Lower lobe of right lung (tissue), 2 donors: ENCODE measurements at places on chromosomes 4 and X. TPM values are rescaled to one million over a fixed set of nuclear protein-coding genes. Genes with fewer than 3 reads are reported as not detected.

WDR17 gene
- total RNA-seq, result 5.6 TPM

DNA sequence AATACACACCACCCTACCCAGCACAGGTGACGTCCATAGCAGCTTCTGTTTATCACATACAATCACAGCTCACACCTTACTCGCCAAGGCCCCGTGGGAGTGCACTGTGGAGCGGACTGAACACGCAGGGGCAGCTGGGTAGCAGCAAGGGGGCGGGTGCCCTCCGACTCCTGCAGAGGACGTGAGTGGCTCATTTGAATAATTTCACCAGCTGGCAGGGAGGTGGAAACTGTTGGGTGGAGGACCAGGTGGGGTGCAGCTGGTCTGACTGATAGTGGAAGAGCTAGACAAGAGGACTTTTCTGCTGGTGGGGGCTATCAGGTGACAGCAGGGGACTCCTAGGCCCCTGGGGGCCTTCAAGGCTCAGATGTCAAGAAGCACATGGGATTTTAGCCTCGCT, 16.3 kb downstream of the MAN2B2 start:
- H3K27me3 ChIP-seq, result no peaks in the 10 kb centered on the region
- no peak overlapping the region for H3K27ac ChIP-seq
- no peak overlapping the region for H3K4me3 ChIP-seq
- no peaks in the 10 kb centered on the region for H3K4me1 ChIP-seq

- H3K36me3 ChIP-seq, result no peaks in the 10 kb centered on the region
- H3K4me3 ChIP-seq, result peak overlapping the region; percentile 44
- H3K27me3 ChIP-seq, result peaks cover 94% of the 10 kb centered on the region
- H3K27ac ChIP-seq, result no peak overlapping the region
Measured at GRCh38 chr4:4853371-4853823, 6.1 kb upstream of the MSX1 start.

- no peaks in the 10 kb centered on the region for H3K36me3 ChIP-seq
- H3K4me1 ChIP-seq, result no peaks in the 10 kb centered on the region
- no peaks in the 10 kb centered on the region for H3K27me3 ChIP-seq
- no peak overlapping the region for H3K27ac ChIP-seq
- H3K4me3 ChIP-seq, result no peak overlapping the region
- no peak for DNase-seq
Measured at GRCh38 chr4:115234405-115235093, 121.1 kb upstream of the NDST4 start.

SSX1 gene
- total RNA-seq, result not detected

DNA sequence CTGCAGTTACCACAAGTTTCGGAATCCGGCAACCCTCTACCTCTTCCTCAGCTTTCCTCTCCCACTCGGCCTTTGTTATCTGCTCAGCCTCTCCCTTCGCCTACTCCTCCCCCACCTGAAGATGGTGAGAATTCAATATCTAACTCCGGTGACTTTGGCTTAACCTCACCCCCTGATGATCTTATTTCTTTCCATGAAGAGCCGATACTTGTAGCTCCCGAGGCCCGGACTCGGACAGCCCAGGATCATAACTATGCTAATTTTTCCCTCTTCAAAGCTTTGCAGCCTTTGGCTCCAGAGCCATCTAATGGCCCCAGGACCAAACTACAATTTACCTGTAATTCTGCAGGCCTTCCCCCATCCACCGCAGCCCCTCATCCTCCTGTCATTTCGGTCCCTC, 32.0 kb upstream of the MGST2 start:
- H3K27me3 ChIP-seq, result no peaks in the 10 kb centered on the region
- H3K4me3 ChIP-seq, result peak overlapping the region; percentile 23
- H3K36me3 ChIP-seq, result no peaks in the 10 kb centered on the region
- H3K27ac ChIP-seq, result no peak overlapping the region
- H3K4me1 ChIP-seq, result no peaks in the 10 kb centered on the region

KCNIP4 gene
- not detected for total RNA-seq

DNA sequence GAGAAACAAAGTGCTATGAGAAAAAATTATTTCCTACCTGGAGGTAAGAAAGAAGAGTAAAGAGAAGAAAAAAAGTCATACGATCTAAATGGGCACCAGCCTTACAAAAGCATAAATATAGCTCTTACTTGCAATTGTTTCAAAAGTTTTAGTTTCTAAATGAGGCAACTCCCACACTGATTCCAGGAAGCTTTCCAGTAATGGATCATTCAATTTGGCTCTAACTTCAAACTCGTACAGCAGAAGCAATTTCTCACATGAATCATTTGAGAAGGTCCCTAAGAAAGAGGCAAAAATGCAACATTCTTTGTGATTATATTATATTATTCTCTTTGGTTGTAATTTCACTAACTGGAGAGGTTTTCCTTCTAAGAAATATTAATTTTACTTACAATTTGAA, 109.9 kb downstream of the DLG3 start:
- no peak overlapping the region for H3K27ac ChIP-seq
- no peaks in the 10 kb centered on the region for H3K36me3 ChIP-seq
- no peaks in the 10 kb centered on the region for H3K4me1 ChIP-seq
- no peak overlapping the region for H3K4me3 ChIP-seq
- H3K27me3 ChIP-seq, result no peaks in the 10 kb centered on the region

GRCh38 chr4:22574880-22575279, 59.0 kb upstream of the ADGRA3 start:
- DNase-seq, result no peak
- H3K4me3 ChIP-seq, result no peak overlapping the region
- H3K36me3 ChIP-seq, result no peaks in the 10 kb centered on the region

- H3K36me3 ChIP-seq, result no peaks in the 10 kb centered on the region
- no peaks in the 10 kb centered on the region for H3K27me3 ChIP-seq
- H3K4me1 ChIP-seq, result peaks cover 25% of the 10 kb centered on the region
- no peak overlapping the region for H3K27ac ChIP-seq
- no peak for DNase-seq
Measured at GRCh38 chr4:101304916-101305315, 42.4 kb downstream of the PPP3CA start.

ZCCHC12 gene
- not detected for total RNA-seq

- no peaks in the 10 kb centered on the region for H3K36me3 ChIP-seq
- no peak overlapping the region for H3K27ac ChIP-seq
- no peaks in the 10 kb centered on the region for H3K27me3 ChIP-seq
- H3K4me1 ChIP-seq, result no peaks in the 10 kb centered on the region
- H3K4me3 ChIP-seq, result no peak overlapping the region
Measured at GRCh38 chr4:55578341-55579010, 13.6 kb downstream of the PDCL2 start.

NCAPG gene
- 2.2 TPM for total RNA-seq

ETDB gene
- total RNA-seq, result not detected

GRCh38 chrX:69218407-69218997, 53.2 kb upstream of the PJA1 start:
- H3K36me3 ChIP-seq, result no peaks in the 10 kb centered on the region
- DNase-seq, result no peak
- H3K4me1 ChIP-seq, result peaks cover 5% of the 10 kb centered on the region
- H3K4me3 ChIP-seq, result no peak overlapping the region

DNA sequence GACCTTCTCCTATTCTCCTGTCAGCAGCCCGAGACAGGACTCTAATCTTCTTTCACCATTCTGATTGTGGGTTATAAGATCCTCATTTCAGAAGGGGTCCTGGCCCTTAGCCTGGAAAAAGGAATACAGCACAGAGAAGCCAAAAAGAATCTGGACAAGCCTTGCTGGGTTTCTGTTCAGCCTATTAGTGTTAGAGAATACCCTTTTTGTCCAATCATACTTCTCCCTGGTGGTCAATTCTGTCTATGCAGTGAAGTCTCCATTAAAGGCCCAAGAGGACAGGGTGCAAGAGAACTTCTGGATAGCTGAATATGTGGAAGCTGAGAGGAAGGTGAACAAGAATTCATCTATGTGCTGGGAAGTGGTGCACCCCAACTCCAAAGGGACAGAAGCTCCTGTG, 105.7 kb upstream of the AGA start:
- no peaks in the 10 kb centered on the region for H3K27me3 ChIP-seq
- H3K27ac ChIP-seq, result no peak overlapping the region
- H3K36me3 ChIP-seq, result no peaks in the 10 kb centered on the region
- H3K4me3 ChIP-seq, result no peak overlapping the region
- no peaks in the 10 kb centered on the region for H3K4me1 ChIP-seq

DNA sequence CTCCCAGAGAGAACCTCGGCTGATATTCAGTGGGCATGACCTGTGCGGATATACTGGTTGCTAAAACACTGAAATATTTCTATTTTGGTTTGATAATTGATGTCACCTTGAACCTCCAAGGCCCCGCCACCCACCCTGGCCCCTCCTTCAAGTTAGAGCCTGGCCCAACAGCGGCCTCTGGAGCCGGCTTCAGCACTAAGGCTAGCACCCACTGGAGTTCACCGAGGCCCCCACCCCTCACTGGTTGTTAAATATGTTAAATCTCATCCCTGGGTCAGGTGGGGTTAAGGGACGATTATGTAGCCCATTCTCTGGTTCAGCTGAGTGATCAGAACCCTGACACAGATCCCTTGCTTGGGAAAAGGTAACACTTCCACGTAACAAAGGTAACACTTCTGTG, 24.3 kb downstream of the SEL1L3 start:
- peaks cover 11% of the 10 kb centered on the region for H3K4me1 ChIP-seq
- no peaks in the 10 kb centered on the region for H3K27me3 ChIP-seq
- no peak overlapping the region for H3K4me3 ChIP-seq
- no peaks in the 10 kb centered on the region for H3K36me3 ChIP-seq

SPATA4 gene
- total RNA-seq, result 1.2 TPM

DNA sequence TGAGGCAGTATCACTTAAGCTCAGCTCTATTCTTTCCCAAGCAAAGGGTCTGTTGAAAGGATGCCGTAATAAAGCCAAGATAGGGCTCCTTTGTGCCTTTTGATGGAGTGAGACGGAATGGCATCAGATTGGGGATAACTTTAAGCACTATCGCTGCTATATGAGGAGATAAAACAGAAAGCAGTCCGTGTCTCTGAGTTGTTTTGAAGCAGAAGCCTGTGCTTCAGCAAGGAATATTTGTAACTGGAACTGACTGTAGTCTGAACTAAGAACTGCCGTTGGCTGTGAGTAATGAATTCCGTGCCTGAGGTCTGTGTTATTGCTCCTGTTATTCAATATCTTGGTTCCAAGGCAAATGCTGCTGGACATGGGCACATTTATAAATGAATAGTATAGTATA, 297.4 kb downstream of the ANKRD50 start:
- no peaks in the 10 kb centered on the region for H3K36me3 ChIP-seq
- no peak overlapping the region for H3K27ac ChIP-seq
- no peak for DNase-seq
- H3K4me1 ChIP-seq, result no peaks in the 10 kb centered on the region
- H3K27me3 ChIP-seq, result no peaks in the 10 kb centered on the region

GAGE12G gene
- not detected for total RNA-seq

DNA sequence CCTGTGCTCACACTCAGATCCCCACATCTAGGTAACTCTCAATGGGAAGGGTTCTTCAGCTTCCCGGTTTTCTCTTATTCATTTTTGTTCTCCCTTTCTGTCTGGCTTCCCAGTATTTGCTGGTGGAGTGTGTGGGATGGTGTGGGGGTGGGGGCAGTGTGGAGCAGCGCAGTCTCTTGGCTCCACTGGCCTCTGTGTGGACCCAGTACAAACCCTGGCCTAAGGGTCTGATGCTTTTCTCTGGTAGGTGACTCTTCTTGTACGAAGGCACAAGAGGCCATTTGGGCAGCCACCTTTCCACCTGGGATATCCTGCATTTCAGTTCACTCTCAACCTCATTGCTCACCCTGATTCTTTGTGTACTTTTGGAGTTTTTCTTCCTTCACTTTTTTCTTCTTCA, 71.3 kb downstream of the NBDY start:
- no peak overlapping the region for H3K27ac ChIP-seq
- no peaks in the 10 kb centered on the region for H3K27me3 ChIP-seq
- DNase-seq, result no peak

- H3K4me3 ChIP-seq, result peak overlapping the region; percentile 49
- H3K27ac ChIP-seq, result peak overlapping the region; percentile 44
- H3K27me3 ChIP-seq, result no peaks in the 10 kb centered on the region
- peaks cover 19% of the 10 kb centered on the region for H3K4me1 ChIP-seq
- peak; percentile 73 for DNase-seq
Measured at GRCh38 chr4:38062088-38062775, 102.0 kb downstream of the PTTG2 start.

GRCh38 chr4:86653237-86653865, 59.2 kb downstream of the PTPN13 start:
- H3K4me1 ChIP-seq, result no peaks in the 10 kb centered on the region
- no peak overlapping the region for H3K4me3 ChIP-seq
- no peaks in the 10 kb centered on the region for H3K27me3 ChIP-seq
- DNase-seq, result no peak
- H3K27ac ChIP-seq, result no peak overlapping the region
- no peaks in the 10 kb centered on the region for H3K36me3 ChIP-seq

GRCh38 chrX:5307416-5307815, 921.3 kb downstream of the NLGN4X start:
- DNase-seq, result no peak
- H3K4me1 ChIP-seq, result no peaks in the 10 kb centered on the region
- H3K4me3 ChIP-seq, result no peak overlapping the region
- H3K27ac ChIP-seq, result no peak overlapping the region
- no peaks in the 10 kb centered on the region for H3K27me3 ChIP-seq

DNA sequence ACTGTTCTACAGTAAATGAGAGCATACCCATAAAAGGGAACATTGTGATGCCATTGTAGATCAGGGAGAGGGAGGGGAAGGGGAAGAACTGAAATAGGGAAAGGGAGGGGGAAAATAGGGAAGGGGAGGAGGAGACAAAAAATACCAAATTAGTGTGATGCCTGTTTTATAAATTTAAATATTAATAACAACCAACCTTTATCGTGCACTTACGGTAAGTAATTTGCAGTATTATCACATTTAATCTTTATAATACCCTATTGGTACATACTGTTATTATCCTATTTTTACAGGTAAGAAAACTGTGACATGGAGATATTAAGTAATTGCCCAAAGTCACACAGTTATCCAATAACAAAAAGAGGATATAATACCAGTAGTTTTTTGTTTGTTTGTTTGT, 41.5 kb upstream of the DDX53 start:
- H3K27ac ChIP-seq, result no peak overlapping the region
- no peak for DNase-seq
- no peak overlapping the region for H3K4me3 ChIP-seq
- no peaks in the 10 kb centered on the region for H3K4me1 ChIP-seq
- no peaks in the 10 kb centered on the region for H3K36me3 ChIP-seq

DNA sequence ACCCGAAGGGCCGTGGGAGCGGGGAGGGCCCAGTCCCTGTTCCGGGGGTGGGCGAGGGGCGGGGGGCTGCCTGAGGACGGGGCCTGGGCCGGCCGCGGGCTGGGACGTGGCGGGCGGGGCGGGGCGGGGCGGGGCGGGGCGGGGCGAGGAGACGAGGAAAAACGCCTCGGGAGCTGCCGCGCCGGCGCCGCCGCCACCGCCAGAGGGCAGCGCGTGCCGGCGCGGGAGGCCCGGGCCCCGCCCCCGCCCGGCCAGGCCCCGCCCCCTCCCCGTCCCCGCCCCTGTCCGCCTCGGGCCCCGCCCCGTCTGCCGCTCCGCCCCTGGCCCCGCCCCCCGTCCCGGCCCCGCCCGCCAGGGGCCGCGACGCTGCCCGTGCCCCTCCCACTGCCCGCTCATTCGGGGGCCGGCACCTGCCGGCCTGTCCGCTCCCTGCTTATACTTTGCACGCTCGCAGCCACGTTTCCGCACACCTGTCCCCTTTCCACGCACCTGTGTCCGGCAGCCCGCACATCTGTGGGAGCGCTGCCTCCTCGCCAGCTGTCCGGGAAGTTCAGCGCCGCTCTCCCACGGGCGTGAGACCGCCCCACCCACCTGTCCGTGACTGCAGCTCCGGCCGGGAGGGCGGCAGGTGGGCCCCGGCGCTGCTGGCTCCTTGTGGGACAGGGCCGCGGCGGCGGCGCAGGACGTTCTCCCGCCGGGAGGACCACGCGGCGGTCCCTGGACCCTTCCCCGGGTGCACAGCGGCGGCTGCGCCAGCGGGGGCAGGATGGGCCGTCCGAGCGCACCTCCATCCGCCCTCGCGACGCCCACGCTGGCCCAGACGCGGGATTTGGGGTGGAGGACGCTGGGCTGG, 1.7 kb upstream of the FGFRL1 start:
- peaks cover 30% of the 10 kb centered on the region for H3K27me3 ChIP-seq
- H3K36me3 ChIP-seq, result no peaks in the 10 kb centered on the region
- peaks cover 30% of the 10 kb centered on the region for H3K4me1 ChIP-seq
- H3K27ac ChIP-seq, result peak overlapping the region; percentile 75
